ENCODE measurements at places on chromosomes 7 and 10.

DNA sequence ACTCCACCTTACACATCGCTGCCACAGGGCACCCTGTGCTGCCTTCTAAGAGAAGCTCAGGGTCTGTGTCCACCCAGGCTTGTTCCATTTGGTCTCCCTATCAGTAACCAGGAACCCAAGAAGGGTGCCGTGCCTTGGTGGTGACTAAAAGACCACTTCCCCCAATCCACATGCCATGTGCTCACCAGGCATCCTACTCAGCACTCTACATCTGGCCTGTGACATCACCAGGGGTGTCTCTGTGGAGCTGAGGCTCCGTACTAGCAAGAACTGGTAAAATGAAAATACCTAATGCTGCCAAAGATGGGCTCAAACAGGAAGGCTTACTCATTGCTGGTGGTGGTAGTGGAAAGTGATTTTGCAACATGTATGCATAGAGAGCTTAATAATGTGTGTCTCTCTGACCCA is 19.0 kb upstream of the C10orf71 start:
- peak; percentile 29 for DNase-seq

- DNase-seq, result no peak
Measured at GRCh38 chr7:34497153-34497777, 160.8 kb upstream of the NPSR1 start.

DNA sequence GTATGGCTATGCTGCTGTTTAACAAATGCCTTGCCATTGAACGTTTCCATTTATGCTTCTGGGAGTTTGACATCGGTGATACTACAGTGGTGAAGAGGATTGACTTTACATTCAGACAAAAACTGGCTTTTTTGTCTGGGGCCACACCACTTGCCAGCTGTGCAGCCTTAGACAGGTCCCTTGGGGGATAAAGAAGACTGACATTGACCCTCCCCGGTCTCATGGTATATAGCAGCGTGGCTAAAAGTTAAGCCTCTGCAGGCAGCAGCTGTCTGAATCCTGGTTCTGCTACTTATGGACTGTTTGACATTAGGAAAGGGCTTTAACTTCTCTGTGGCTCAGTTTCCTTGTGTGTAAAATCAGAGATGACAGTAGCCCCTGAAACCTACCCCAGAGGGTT is 42.0 kb upstream of the PTF1A start:
- DNase-seq, result no peak

DNA sequence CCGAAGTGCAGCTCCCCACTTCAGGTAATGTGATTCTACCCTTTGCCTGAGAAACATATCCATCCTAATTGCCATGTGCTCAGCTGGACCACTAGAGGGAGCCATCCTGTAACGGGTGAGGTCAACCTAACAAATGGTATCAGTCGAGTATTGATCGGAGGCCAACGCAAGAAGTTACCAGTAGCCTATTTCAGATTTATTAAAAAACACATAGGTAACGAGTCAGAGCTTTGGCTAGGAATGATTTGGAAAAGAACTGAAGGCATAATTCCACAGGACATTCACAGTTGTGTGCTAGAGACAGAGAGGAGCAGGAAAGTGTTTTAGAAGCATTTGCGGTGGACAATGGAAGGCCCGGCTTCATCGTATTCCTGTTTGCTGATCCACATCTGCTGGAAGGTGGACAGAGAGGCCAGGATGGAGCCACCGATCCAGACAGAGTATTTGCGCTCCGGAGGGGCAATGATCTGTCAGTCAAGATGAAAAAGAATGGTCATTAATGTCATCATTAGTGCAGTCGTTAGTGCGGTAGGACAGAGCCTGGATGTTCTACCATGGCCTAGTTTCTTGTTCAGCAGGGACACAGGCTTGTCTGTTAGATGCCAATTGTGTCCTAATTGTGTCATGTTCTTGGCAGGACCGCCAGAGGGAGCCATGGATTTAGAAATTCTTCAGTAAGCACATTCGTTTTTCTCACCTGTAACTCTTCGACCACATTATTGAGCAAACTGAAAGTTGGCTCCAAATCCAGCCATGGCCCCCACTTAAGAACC is 17.5 kb downstream of the ACTA2 start:
- peak; percentile 45 for DNase-seq

GRCh38 chr7:99674995-99675742 is 4.6 kb downstream of the CYP3A5 start:
- no peak for DNase-seq

DNA sequence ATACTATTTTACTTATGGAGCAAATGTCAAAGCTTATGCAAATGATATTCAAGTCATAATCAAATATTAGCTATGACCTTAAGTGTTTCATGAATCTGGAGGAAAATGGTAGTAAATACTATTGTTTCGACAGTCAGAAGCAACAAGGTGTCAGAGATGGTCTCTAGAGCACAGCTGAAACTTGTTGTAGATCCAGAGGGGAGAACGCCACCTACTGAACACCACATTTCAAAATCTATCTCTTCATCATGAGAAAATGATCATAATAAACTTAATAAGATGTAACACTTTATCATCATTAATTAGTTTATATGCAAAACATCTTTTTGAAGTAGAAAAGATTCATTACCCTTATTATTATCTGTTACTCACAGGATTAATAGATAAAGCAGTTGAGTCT is 418.7 kb downstream of the GATA3 start:
- DNase-seq, result no peak

- peak; percentile 38 for DNase-seq
Measured at GRCh38 chr7:132500727-132501440, 75.4 kb downstream of the PLXNA4 start.

- DNase-seq, result peak; percentile 41
Measured at GRCh38 chr7:5594616-5595544, 171.2 kb upstream of the TNRC18 start.

GRCh38 chr7:131501422-131501821 is 55.0 kb downstream of the PODXL start:
- DNase-seq, result peak; percentile 42

DNA sequence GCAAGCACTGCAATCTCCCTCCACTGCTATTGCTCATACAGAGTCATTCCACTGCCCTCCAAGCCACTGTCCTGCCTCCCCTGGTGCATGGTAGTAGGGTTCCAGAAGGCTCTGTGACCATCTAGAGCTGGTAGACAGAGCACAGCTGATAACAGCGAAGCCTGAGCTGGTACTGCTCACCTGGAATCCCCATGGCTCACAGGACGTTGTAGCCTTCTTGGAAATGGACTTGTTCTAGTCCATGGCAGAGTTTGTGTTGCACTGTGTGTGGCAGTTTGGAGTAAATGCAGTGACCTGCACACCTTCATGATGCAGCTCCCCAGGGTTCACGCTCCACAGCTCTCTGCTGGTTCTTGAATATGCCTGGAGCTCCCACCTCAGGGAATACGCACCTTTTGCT is 67.0 kb downstream of the ITGA8 start:
- DNase-seq, result no peak

GRCh38 chr7:154451480-154452457 is 399.6 kb downstream of the DPP6 start:
- no peak for DNase-seq

DNA sequence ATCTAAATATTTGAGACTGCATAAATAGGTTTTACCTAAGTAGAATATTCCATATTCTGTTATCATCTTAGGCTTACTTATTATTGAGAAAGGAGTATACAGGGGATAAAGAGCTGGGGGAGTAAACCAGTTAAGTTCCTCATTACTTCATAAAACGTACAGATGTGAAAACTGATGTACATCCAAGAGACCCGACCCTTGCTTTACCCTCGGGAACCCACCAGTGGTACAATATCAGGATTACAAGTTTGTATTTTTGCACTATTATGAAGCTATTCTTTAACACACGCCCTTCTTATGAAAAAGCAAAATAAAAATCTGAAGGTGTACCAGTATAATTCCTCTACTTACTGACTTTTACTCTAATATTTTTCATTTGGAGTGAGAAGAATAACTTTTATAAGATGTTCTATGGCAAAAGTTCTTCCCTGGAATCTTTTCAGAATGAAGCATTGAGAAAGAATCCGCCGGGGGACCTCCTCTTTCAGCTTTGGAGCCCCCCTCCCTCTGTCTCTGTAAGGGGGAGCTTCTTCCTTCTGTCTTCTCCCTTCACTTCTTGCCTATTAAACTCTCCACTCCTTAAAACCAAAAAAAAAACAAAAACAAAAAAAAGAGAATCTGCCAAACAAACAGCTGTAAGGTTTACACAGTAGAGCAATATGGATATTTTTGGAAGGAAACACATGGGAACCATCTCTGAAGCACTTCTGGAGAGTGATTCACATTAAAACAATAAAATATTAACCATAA is 550.0 kb downstream of the TNS3 start:
- no peak for DNase-seq

DNA sequence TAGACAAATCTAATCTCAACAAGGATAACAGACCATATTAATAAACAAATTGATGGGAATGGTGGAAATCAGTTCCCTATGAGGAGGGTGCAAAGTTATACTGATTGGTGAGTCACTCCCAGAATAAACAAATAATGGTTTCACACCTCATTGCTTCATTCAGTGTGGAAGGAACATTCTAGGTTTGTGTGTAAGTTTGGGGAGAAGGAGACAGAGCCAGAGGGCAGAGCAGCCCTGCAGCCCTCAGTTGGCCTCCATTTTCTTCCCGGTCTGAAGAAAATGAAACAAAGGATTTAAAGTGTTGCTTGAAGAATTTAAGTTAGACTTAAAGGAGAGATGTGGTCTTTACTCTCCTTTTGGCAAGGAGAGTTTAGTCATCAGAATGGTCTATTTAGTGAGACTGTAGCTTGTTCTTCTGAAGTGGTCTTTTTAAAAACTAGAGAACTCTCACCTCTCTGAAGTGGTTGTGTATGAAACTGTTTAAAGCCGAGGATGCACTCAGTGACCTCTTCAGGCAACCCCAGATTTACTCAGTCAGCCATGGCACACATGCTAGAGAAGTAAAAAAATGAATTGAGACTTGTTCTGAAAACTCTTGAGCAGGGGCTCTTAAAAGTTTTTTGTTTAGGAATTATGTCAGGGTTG is 27.2 kb downstream of the IKZF1 start:
- no peak for DNase-seq

DNA sequence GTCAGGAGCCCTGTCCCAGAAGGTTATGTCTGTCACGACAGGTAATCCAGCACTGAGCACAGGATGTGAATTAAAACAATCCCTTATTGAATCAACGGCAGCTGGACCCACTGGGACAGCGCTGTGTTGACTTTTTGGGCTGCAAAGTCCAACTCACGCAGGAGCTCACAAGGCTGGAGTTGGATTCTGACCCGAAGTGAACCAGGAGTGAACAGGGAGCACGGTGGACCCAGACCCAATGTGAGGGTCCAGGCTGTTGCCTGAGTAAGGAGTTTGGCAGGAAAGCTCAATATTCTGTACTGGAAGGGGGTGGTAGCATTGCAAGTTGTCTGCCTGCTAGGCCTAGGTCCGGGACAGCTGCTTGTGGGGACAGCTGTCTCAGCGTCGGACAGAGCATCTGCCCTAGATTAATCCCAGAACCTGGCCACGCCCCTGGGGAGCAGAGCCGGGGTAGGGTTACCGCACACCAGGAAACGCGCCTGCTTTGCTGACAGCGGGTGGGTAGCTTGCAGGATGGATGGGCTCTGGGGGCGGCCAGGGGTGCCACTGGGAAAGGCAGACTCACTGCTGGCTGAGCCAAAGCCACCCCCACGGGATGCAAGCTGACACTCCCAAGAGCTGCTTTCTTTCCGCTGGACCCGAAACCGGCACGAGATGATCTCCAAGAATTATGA is 24.0 kb downstream of the COL26A1 start:
- DNase-seq, result no peak

DNA sequence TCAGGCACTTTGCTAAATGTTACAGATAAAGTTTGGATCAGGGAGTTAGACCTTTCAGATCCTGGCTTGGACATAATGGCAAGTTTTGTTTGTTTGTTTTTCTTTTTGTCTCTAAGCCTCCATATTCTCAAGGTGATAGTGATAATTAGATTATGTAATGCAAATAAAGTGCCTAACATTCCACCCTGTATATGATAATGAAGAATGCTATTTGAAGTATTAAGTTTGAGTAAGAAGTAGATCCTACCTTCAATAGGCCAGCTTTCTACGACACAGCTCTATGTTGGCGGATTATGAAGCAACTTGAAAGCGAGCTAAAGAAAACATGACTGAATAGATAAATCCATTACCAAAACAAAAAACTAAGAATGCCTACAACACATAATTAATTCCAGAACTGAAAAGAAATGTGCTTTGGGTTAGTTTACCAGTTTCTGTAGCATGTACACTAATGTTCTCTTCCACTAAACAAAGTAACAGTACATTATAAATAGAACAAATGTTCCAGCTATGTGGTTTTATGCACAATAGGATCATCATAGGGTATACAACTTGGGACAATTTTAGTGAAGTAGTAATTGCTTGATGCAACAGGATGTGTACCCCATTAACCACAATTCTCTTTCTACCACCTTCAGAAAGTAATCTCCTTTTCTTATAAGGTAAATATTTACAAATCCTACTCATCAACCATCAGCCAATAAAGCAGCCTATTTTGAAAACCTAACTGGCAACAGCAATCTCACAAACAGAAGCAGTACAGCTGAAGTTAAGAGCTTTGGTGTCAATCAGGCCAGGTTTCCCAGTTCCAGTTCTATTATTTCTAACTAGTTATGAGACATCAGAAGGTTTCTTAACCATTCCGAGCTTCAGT is 1.5 kb downstream of the SEM1 start:
- no peak for DNase-seq

DNA sequence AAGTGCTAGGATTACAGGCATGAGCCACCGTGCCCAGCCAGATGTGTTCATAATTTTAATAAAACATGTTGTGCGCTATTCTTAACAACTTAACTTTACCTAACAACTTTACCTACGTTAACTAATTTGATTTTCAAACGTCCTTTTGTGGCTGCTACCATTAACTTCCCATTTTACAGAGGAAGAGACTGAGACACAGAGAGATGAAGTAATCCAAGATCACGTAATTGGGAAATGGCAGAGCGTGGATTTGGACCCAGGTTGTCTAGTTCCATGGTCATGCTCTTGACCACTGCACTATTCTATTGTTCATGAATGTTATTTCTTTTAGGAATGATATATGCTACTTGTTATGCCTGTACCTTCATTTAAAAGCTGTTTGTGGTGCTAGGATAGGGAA is 80.3 kb upstream of the MTPN start:
- DNase-seq, result no peak

- no peak for DNase-seq
Measured at GRCh38 chr7:95517458-95517857, 31.7 kb downstream of the ASB4 start.

GRCh38 chr7:41933427-41933826 is 230.5 kb upstream of the INHBA start:
- DNase-seq, result no peak

DNA sequence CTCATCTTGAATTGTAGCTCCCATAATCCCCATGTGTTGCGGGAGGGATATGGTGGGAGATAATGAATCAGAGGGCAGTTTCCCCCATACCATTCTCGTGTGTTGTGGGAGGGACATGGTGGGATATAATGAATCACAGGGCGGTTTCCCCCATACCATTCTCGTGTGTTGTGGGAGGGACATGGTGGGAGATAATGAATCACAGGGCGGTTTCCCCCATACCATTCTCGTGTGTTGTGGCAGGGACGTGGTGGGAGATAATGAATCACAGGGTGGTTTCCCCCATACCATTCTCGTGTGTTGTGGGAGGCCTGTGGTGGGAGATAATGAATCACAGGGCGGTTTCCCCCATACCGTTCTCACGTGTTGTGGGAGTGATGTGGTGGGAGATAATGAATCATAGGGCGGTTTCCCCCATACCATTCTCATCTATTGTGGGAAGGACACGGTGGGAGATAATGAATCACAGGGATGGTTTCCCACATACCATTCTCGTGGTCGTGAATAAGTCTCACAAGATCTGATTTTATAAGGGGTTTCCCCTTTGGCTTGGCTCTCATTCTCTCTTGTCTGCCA is 271.0 kb downstream of the MAD1L1 start:
- DNase-seq, result peak; percentile 59

Data from NCI-H226 (cell line).